ENCODE measurements at places on chromosomes 6 and 20.
A peak's percentile ranks its signal among the peaks of the same experiment; 100 is the strongest.

DNA sequence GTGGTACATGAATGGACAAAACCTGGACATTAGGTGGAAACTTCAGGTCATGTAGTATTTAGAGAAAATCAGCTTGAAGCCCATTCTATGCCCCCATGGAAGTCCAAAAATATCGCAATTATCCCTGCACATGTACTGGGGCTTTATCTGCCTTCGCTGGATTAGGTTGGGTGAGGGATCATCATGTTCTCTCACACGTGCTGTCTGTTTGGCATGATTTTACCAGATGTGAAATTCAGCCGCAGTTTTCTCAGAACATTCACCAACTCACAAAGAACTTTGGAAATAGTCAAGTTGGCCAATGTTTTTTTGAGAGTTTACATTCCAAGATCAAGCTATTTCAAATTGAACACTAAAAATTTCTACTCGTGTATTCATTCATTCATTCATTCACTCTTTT, 459.8 kb upstream of the CITED2 start:
- DNase-seq: no peak

DNA sequence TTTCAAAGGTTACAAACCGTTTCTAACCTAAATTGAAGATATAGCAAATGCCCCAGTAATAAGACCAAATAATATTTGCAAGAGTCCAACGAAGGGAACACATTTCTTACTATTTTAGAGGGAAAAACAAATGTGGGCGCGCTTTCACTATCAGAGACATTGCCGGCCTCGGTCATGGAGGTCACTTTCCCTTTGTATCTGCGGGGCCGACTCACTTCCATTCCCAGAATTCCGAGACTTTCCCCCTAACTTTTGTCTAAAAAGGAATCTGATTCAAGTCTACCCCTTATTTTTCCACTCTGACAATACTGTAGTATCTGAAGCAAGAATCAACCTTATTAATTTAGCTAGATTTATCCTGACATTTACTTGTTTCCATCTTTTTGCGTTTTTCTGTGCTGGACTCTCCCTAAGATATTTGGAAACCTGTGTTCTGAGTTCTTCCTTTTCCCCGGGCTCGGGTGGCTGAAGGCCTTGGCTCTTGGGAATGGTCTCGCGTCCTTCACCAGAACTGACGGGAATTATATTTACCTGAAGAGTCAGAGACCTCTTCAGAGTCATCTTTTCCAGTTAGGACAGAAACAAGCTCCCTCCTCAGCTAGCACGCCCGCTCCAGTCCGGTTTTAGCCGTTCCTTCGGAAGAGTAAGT, 71.8 kb upstream of the ZNF184 start:
- no peak for DNase-seq

DNA sequence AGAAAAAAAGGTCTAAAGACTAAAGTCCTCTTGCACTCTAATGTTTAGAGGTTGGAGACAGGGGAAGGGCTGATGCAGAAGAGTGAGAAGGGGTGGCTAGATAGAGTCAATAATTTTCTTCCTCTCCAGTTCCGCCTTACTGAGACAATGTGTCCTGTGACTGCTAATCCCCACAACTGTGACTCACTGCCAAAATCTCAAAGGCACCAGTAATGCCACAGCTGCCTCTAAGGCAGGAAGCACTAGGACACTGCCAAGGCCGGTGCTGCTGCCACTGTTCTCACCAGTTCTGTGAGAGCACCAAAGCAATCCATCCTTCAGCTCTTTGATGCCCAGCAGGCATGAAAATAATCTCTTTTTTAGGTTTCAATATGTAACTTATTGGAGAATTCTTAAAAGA, 701.9 kb upstream of the MAP3K7 start:
- DNase-seq: no peak

DNA sequence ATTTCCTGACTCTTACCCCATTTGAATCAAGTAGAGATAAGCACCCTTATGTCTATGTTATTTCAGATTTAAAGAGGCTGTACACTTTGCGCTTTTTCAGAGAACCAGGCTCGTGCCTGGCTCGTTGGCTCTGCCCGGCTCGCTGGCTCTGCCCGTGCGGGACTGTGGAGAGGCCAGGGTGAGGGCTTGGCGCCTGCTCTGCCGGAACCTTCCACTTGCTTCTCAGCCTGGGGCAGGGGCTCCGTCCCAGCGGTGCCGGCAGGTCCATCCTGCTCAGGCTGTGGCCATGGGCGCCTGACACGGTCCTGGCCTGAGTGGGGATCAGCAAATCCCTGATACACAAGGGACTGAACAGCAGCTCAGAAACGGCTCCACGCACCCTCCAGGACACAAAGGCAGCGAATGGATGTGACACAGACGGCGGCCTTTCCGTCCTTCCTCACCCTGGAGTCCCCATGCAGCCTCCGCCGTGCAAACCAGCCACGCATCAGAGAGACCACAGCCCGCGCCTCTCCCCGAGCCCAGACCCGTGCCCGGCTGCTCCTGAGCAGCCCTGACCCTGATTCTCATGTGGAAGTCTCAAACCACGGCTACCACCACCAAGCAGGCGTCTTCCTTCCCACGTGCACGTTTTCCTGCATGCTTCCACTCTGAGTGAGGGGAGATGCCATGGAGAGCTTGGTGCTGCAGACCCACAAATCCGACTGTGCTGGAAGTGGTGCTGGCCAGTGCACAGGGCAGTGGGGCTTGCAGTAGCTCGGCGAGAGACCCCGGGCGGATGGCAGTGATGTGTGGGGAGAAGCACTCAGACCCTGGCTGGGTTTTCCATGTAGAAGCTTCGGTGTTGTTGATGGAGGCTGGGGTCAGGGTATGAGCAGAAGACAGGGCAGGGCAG, 233.9 kb downstream of the ERMARD start:
- DNase-seq: no peak

DNA sequence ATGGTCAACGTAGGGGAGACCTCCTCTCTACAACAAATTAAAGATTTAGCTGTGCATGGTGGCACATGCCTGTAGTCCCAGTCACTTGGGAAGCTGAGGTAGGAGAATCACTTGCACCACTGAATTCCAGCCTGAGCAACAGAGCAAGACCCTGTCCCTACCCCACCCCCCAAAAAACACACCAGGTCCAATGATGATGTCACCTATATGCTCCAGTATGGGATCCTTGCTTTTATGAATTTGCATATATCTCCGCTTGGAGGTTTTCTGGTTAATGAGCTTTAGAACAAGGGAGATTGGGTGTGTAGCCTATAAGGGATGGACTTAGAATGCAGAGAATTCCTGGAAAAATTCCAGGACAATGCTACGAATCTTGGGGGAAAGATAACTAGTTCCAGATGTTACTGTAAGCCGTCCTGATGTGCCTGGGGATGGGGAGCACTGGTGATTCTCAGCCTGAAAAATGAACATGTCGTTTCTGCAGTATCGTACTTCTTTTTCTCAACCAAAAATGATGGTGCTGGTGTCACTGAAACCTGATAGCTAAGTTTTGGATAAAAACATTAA, 61.1 kb downstream of the ZBTB2 start:
- DNase-seq: peak; percentile 49

DNA sequence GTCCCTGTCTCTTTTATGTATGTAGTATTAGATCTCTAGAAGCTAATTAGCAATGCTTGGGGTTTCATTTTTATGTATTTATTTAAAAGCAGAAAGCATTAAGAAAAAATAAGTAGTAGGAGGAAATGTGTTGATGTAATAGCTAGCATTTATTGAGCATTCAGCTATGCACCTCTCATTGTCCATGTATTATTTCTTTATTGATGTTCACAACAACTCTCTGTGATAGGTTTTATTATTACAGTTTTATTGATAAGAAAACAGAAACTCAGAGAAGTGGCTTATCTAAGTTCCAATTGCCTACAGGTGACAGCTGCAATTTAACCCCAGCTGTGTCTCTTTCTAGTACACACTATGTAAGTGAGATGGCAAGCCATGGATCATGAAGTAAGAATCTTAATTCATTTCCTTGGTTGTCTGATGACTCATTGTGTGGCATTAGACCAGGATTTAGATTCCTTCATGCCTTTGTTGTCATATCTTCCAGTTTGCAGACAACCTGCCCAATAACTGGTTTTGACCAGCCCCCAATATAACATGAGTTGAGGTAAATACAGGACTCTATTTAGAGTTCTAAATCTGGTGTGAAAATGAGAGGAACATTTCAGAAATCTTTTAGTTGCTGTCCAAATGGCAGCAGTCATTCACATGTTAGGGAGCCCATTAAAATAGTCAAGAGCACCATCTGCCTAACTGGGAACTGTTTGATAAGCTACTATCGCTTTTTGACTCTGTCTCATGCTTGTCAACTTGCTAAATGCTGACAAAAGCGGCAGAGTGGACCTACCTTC, 170.8 kb upstream of the PHACTR1 start:
- DNase-seq: no peak

- no peak for DNase-seq
These were observed 1.1 kb upstream of the STX7 start for GRCh38 chr6:132513831-132514545.

GRCh38 chr6:51301962-51302361, 483.3 kb downstream of the TFAP2B start:
- no peak for DNase-seq

GRCh38 chr20:22861231-22861980, 173.7 kb upstream of the SSTR4 start:
- no peak for DNase-seq

- no peak for DNase-seq
These were observed 59.8 kb upstream of the FAM83D start for GRCh38 chr20:38866265-38867061.

- no peak for DNase-seq
These were observed 114.8 kb downstream of the MOXD1 start for GRCh38 chr6:132286298-132287019.

DNA sequence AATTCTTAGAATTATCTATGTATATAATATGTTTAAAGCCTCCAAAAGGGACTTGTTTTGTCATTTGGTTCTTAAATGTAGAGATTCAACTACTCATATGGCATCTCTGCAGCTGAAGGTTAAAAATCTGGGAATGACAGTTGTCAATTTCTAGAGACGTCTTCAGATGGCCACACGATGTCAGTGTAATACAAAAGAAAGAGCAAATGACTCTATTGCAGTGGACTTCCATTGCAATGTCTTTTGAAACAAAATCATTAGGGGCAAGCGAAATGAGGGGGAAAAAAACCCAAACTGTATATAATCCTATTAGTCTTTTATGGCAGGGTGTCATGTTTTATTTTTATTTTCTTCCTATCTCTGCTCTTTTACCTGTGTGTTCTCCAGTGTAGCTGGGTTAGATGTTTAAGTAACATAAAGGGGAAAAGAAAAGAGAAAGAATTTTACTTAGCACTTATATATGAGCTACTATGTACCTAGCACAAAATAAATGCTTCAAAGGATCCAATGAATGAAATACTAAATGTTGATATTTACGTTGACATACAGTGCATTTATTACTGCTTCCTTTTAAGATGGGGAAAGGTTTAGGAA, 26.2 kb downstream of the CCN2 start:
- DNase-seq: no peak

DNA sequence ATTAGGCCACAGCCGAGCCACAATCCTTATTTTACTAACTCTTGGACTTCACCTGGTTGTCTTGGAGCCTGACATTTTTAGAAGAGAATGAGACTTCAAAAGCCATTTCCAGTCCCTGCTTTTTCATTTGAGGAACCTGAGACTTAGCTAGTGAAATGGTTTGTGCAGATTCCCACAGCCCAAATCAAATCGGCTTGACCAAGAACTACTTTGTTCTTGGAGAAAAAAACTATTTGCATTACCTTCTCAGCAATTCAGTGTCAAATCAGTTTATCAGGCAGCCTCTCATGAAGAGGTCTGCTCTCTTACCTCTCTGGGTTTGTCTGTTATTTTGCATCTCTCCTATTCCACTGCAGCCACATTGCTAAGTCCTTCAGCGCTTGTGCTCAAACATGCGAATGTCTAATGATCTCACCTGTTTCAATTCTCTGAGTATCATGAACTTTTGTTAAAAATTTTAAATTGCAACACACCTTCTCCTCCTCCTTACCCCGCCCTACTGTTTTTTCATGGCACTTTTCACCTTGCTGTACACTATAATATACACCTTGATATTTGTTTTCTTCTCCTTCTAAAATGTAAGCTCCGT, 573 bp upstream of the IFNGR1 start:
- no peak for DNase-seq

- DNase-seq: peak; percentile 68
These were observed 142.6 kb downstream of the ADGRG6 start for GRCh38 chr6:142444376-142444775.

DNA sequence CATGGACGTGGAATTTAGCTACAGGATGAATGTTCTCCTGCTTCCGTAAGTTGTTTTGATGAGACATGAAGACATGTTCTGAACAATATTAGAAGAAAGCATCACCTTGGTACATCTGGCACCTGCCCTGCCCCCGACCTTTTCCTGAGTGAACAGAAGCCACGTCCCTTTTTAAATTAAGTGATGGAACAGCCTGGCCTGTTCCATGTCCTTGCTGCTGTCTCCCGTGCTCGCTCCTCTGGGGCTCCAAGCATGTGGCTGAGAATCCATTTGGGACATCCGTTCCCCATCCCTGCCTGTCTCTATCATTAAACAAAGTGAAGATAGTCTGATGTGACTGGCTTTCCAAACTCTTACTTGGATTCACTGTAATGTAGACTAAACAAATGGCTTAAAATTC, 36.4 kb downstream of the ERMARD start:
- DNase-seq: no peak

GRCh38 chr20:32458061-32458836, 100.1 kb downstream of the ASXL1 start:
- DNase-seq: no peak

DNA sequence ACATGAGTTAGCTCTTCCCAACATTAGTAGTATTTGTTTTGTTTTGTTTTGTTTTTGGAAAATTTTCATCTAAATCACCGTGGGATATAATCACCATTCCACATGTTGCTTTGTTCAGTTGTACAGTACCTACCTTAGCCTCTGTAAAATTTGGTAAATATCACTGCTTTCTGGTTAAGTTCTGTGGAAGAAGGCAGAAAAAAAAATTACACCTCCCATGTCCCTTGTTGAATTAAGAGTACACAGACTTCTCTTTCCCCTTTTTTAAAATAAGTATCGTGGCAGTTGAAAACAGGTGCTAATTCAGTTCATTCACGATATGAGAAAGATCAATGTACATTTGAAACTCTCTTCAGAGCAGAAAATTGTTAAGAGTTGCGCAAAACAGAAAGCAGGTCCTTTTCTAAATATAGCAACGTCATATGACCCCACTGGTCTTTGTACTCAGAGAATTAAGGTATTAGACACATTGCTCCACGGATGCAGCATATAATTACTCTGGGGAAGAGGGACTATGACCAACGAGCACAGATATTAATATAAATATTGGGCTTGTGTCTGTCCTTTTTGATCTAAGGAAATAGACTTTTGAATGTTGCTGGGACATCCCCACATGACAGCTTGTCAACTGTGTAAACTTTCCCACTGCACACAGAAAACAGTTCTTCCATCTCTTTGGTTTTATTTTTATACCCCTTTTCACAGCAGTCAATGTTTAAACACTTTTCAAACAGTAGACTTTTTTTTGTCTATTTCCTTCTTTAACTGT, 58.6 kb upstream of the ZNF217 start:
- DNase-seq: no peak

Data from right lung (tissue), 10 donors.